ENCODE measurements at places on chromosomes 6 and 20.

GRCh38 chr20:52622081-52622480 is 350.1 kb upstream of the TSHZ2 start:
- DNase-seq = no peak

- no peak for DNase-seq
Observed at GRCh38 chr20:7703551-7703961, 236.7 kb downstream of the HAO1 start.

DNA sequence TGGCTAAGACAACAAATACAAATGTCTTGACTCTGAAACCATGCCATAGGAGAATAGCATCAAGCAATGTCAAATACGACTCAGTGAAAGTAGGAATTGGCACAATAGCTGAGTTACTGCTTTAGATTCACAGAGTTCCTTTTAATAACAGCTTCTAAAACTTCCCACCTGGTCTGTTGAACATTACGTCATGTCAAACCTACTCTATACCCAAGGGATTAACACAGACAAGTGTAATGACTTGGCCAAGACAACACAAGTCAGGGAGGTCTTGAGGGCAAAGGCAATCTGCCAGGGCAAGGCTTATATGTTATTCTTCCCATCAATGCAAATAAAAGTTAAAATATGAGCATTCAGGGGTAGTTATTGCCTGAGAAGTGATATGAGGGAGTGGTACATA is 265.1 kb upstream of the PRDM1 start:
- DNase-seq = no peak

- DNase-seq = no peak
Observed at GRCh38 chr6:158366363-158366762, 54.1 kb downstream of the TULP4 start.

DNA sequence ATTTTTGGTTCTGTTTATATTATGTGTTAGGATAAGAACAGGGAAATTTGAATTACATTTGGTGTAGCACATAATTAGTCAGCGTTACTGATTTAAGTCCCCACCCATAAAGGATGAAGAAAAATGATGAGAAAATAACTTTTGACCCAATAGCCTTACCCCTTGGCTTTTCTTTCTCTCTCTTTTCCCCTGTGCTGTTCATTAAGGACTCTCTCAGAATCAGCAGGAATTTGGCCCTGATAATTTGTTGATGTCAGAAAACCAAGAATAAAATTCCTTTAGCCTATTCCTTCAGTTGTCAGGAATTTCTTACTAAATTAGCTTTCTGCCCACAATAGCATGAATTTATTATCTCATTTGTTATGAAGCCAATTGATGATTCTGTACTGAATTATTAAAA is 18.5 kb downstream of the PLCB1 start:
- DNase-seq = no peak
